ENCODE measurements at places on chromosomes 5 and 9. TPM values are rescaled to one million over a fixed set of nuclear protein-coding genes. Genes with fewer than 3 reads are reported as not detected.

DNA sequence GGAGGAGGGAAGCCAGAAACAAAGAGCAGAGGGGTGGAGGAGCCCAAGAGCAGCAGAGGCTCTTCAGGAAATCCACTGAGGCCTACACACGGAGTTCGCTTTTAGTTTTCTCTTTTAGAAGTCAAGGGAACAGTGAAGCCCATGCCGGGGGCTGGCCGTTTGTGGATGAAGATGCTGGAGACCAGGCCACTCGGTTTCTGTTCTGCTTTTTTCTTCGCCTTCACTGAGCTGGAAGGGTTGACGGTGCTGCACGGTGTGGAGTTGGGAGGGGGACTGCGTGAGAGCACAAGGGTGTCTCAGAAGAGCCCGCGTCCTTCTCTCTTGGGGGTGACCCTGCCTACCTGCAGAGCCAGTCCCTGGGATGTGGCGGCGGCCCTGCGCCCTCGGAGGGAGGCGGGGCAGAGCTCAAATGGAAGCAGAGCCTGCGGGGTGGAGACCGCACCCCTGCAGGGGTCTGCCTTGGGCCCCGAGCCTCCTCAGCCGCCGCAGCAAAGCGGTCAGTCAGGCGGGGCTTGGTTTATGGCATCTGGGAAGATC lies 68.5 kb upstream of the CACNA1B start:
- no peak for DNase-seq

GHR gene
- polyA plus RNA-seq = 0.03 TPM

SKP2 gene
- polyA plus RNA-seq = 12.4 TPM

DNA sequence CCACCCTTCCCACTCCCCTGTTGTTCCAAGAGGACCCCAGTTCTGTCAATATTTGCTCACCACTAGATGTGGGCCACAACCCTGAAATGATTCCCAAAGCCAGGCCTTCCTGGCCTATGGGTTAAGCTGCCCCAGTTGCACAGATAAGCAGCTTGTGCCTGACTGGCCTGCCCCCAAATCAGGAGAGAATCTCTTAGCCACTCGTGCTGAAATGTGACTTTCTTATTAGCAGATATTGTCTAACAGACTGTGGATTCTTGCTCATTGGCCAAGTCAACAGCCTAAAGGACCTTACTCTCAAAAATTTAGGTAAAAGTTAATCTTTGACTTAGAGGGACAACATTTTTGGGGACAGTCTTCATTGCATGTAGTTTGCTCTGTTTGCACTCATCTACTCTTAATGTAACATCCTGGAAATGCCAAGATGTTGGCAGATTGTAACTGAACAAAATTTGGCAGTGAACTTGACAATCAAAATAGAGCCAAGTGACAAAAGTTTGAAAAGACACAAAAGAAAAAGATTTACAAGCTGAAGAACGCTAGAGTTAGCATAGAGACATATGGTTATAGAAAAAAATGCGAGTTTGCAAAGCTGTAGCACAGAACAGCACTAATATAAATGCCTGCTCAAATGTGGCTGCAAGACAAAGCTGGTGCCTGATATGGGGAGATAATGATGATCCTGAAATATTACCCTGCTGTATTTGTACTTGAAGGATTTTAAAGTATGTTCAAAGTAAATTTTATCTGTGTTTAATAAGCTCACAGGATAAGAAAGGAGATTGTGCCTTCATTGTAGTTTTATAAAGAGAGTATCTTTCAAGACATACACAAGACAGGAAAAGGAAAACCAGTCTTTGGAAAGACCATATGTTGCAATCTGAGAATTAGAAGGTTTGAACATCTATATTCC lies 29.0 kb upstream of the FSD1L start:
- no peak for DNase-seq

DNA sequence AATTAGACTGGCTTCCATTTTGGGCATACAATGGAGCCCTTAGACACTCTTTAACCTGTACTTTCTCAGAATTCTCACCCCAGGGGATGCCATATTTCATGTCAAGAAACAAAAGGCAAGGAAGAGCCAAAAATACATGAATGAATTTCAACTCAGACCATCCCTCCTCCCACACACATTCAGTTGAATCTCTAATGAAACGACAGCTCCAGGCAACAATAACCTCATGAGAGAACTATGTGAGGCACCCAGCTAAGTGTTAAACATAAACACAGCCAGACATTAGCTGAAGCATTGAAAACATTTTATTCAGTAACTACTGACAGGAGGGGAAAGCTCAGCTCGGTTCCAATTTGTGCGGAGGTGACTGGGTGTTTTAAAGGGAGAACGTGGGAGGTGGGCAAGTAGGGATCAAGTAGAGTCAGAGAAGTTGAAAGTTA lies 1359.1 kb upstream of the CDH9 start:
- no peak for DNase-seq

IL4 gene
- not detected for polyA plus RNA-seq

CNTNAP3B gene
- polyA plus RNA-seq = 14.4 TPM
